Large intestine (tissue), 12 donors: ENCODE measurements at places on chromosomes 3 and 15.

DNA sequence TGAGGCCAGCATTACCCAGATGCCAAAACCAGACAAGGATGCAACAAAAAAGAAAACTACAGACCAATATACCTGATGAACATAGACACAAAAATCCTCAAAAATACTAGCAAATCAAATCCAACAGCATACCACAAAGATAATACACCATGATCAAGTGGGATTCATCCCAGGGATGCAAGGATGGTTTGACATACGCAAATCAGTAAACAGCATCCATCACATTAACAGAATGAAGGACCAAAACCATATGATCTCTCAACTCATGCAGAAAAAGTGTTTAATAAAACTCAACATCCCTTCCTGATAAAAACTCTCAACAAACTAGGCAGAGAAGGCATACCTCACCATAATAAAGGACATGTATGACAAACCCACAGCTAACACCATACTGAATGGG is 14.0 kb upstream of the PIAS1 start:
- no peak for DNase-seq

DNA sequence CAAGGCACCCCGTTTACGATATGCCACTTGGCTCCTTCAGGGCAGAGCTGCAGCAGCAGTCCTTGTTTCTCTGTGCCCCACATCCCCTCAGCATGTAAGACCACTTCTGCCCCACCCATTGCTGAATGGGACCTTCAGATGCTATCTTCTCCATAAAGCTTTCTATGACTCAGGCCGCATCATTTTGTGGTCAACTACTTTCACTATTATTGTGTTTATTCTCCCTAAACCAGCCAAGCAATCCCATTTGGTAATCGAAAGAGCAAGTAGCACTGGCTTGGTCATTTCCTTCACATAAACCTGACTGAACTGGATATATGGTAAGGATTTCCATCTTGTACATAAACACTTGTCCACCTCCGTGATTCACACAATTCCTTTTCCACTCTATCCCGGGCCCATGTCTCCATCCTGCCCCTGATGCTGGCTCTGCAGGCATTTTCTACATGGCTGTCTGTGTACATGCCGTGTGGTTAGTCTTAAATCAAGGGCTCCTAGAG is 25.7 kb downstream of the LIPC start:
- no peak for DNase-seq

DNA sequence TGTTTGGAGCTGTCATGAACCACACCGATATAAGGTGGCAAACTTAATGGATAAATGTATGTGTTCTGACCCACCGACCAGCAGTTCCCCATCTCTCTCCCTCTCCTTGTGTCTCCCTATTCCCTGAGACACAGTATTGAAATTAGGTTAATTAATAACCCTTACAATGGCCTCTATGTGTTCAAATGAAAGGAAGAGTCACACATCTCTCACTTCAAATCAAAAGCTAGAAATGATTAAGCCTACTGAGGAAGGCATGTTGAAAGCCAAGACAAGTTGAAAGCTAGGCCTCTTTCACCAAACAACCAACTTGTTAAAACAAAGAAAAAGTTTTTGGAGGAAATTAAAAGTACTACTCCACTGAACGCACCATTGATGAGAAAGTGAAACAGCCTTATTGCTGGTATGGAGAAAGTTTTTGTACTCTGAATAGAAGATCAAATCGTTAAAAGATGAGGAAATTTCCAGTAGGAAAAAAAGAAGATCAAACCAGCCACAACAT is 15.0 kb downstream of the ATR start:
- DNase-seq = no peak

DNA sequence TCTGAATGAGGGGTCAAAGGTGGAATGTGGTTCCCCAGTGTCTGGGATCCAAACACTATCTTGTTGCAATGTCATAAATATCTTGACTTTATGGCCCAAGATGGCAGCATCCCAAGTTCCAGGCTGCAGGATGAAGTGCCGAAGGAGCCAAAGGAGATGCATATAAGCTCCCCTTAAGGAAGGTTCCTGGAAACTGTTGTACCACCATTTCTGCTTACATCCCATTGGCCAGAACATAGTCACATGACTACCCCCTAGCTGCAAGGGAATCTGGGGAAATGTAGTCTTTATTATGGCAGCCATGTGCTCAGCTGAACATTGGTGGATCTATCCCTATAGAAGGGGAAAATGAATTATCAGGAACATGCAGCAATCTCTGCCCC is 54.3 kb downstream of the BDH1 start:
- no peak for DNase-seq

GRCh38 chr15:50797926-50798325 is 32.4 kb upstream of the SPPL2A start:
- peak; percentile 55 for DNase-seq

- DNase-seq = no peak
Observed at GRCh38 chr3:5300638-5301037, 113.1 kb downstream of the EDEM1 start.

DNA sequence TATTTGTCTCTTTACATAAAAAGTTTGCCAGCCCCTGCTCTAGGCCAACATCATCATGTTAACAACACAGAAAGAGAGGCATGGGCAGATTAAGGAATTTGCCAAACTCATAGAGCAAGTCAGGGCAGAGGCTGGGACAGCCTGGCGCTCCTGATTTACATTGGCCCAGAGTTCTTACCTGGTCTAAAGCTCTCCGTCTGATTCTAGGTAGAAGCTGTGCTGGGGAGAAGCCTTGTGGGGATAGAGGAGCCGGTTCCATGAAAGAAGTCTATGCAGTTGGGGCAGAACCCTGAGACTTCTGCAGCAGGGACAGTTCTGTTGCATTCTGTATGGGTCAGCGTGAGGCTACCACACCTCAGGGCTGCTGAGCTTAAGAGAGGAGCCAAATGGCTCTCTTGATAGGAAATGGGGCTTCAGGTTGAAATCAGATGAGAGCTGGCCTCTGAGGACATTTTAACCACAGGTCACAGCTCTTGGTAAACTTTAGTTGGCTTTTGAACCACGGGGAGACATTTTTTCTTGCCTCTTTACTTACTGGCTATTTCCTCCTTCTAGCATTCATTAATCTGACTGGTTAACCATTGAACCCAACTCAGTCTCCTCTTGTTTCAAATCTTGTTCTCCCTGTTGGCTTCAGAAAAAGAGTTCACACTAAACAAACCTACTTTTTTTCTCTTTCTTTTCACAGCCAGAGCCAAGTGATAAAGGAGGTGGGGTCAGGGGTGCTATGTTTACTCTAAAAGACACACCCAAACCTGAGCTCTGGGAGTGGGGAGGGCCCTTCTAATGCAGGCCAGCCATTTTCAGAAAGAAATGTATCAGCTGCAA is 250.7 kb downstream of the OPA1 start:
- peak; percentile 97 for DNase-seq

DNA sequence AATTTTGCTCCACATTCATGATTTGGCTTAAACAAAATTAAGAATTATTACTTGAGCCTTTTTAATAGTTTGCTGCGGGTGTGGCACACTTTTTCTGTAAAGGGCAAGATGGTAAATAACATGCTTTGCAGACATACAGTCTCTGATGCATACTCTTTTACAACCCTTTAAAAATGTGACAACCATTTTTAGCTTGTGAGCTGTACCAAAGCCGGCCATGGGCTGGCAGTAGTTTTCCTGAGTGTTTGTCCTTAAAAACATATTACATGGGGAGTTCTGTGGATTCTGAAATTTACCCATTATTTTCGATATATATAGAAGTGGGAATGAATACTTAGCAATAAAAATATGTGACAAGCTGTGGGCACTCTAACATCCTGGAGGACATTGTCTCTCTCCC is 163.4 kb downstream of the FNDC3B start:
- no peak for DNase-seq

DNA sequence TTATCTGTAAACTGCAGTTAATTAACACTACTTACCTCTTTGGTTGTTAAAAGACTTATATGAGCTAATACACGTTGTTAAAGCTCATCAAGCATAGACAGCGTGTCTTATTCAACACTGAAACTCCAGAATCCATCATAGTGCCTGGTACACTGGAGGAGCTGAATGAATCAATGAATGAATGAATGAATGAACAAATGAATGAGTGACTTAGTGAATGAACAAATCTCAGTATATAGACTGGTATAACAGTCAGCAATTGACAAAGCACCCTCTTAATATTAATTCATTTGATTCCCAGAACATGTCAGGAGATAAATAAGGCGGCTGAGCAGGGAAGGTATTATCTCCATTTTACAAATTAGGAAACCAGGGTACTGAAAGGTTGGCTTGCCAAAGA is 7.1 kb downstream of the CASR start:
- no peak for DNase-seq

- no peak for DNase-seq
Observed at GRCh38 chr15:25408428-25408827, 30.4 kb downstream of the UBE3A start.

DNA sequence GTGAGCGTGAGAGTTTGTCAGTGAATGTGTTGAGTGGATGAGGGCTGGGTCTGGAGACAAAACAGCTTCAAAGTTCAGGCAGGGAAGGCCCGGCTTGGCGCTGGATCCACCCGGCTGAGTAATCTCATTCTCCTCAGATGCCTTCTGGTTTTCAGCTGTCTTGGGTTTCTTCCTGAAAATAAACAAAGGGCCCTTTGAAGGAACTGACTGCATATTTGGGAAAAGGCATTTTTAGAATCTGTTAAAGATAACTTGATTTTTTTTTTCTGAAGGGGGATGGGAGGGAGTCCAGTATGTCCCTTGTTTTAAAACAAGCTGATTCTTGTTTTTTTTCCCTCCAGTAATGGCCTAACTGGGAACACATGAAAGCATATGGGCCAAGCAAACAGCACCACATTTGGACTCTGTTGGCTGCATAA is 86.4 kb downstream of the TIGIT start:
- peak; percentile 48 for DNase-seq

DNA sequence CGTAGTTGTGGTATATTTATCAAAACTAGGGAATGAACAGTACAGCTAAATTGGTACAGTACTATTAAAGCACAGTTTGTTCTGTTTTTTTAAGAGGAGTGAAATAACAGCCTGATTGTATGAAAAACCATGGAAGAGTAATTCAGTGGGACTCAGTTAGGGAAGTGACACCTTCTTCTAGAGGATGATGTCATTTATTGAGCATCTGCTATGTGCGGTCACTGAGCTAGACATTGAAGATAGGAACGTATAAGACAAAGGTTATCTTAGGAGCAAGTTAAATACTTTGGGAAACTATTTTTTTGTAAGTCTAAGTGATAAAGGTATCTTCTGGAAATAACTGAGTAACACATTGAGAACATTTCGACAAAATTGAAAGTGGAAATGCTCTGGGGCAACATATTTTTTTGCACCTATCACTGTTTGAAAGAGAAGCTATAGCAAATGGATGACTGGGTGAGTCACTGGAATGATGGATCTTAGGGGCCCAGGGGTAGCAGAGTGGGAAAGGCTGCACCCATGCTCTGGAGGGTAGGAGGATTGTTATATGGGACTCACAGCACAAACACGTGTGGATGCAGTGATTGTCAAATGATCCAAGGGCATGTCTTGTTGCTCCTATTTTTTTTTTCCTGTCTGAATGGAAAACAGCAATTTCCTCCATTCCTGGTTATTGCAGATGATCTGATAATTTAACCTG is 43.0 kb downstream of the OXNAD1 start:
- no peak for DNase-seq

GRCh38 chr3:126961191-126961790 is 21.6 kb upstream of the PLXNA1 start:
- DNase-seq = no peak

- no peak for DNase-seq
Observed at GRCh38 chr15:29736012-29736743, 86.1 kb downstream of the TJP1 start.

DNA sequence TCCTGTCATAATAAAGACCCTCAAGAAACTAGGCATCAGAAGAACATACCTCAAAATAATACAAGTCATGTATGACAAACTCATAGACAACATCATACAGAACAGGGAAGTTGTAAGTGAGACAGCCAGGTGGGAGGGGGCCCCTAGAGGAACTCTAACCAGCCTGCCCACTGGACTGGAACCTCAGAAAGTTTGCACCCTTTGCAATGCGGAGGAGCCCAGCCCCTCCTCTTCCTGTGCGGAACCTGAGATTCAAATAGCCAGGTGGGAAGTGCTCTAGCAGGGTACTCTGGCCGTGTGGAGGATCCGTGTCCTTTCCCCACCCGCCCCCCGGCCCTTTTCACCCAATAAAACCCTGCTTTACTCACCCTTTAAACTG is 387.0 kb upstream of the CBLB start:
- no peak for DNase-seq

GRCh38 chr3:10883478-10884234 is 67.6 kb downstream of the SLC6A11 start:
- no peak for DNase-seq

GRCh38 chr3:196122021-196122687 is 40.3 kb upstream of the TFRC start:
- DNase-seq = no peak

DNA sequence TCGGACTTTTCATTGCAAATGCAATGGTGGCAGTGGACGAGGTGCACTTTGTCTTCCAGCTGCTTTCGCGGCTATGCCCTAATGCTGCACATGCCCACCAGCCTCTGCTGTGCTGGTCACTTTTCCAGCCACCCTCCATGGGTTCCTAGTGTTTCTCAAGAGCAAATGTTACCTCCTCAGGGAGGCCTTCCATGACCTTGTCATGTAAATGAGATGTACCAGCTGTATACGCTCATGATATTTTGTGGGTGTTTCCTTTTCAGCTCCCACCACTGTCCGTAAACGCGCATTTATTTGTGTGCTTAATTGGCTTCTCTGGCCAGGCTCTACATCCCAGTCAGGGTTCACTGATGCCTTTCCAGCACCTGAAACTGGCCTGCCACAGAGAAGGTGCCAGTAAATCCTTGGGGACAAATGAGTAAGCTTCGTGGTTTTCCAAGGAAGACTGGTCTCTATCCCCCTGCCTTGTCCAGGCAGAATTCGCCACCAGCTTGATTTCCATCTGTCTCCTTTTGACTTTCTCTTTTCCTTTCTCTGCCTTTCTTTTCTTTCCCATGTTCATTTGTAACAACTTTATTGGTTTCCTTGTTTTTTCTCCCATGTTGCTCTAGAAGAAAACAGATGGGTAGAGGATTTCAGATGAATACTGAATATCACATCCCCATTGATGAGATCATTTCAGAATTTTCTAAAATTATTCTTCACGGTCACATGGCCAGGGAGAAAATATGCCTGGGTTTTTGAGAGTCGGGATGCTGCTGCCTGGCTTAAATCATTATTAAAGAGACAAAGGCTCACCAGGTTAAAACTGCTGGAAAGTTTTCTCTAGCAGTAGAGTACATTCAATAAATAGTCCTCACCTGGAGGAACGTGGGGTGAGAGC is 82.5 kb downstream of the CHST2 start:
- no peak for DNase-seq
